ENCODE measurements at places on chromosomes 6 and 20. TPM values are rescaled to one million over a fixed set of nuclear protein-coding genes. Genes with fewer than 3 reads are reported as not detected.

DNA sequence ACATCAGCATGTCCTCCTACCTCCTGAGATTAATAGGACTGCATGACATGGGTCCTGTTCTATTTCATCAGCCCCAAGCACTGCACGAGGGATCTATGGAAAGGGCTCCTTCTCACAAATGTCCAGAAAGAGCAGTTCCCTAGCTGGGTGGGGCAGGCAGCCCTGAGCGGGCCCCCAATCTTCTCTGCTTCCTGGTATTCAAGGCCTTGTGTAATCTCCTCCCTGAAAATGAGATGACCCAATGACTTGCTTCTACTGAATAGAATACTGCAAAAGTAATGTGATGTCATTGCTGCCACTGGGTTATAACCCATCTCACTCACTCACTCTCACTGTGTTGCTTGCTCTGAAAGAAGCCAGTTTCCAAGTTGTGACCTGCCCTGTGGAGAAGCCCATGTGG is 126.4 kb downstream of the OPRM1 start:
- H3K4me3 ChIP-seq = no peak overlapping the region
- peaks cover 34% of the 10 kb centered on the region for H3K4me1 ChIP-seq
- H3K36me3 ChIP-seq = peaks cover 2% of the 10 kb centered on the region

DNA sequence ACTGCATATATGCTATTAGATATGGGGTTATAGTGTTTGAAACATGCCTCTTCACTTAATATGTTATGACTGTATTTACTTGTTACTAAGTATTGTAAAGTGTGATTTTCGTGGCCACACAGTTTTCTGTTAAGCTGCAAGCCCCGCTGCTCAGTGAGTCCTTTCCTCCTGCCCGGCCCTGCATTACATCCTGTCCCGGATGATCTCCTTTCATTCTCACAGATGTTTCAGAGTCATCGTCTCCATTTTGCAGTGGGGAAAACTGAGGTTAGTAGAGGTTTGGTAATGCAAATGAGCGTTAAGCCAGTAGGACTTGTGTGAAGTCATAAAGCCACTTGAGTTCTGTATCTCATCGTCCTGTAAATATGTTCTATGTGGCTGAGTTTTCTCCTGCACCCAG is 155.5 kb downstream of the CFAP61 start:
- no peaks in the 10 kb centered on the region for H3K27me3 ChIP-seq
- DNase-seq = no peak
- no peaks in the 10 kb centered on the region for H3K36me3 ChIP-seq
- H3K4me3 ChIP-seq = no peak overlapping the region
- peaks cover 4% of the 10 kb centered on the region for H3K4me1 ChIP-seq

The SIGLEC1 gene
- 34.2 TPM for total RNA-seq

The TPD52L2 gene
- 66.2 TPM for total RNA-seq

The GABRR1 gene
- total RNA-seq = not detected

- no peaks in the 10 kb centered on the region for H3K36me3 ChIP-seq
- no peak overlapping the region for H3K4me3 ChIP-seq
- no peaks in the 10 kb centered on the region for H3K4me1 ChIP-seq
- DNase-seq = no peak
- no peak overlapping the region for H3K27ac ChIP-seq
- no peaks in the 10 kb centered on the region for H3K27me3 ChIP-seq
Observed at GRCh38 chr6:114712129-114712662, 369.4 kb upstream of the HS3ST5 start.

The COL9A3 gene
- total RNA-seq = 26.1 TPM

- H3K36me3 ChIP-seq = no peaks in the 10 kb centered on the region
- H3K27ac ChIP-seq = no peak overlapping the region
- no peak for DNase-seq
- H3K27me3 ChIP-seq = no peaks in the 10 kb centered on the region
- no peaks in the 10 kb centered on the region for H3K4me1 ChIP-seq
Observed at GRCh38 chr6:21710216-21710615, 116.7 kb downstream of the SOX4 start.

- no peak for DNase-seq
- H3K27ac ChIP-seq = no peak overlapping the region
- H3K4me3 ChIP-seq = no peak overlapping the region
Observed at GRCh38 chr20:43191143-43191542, 1.4 kb upstream of the PTPRT start.

DNA sequence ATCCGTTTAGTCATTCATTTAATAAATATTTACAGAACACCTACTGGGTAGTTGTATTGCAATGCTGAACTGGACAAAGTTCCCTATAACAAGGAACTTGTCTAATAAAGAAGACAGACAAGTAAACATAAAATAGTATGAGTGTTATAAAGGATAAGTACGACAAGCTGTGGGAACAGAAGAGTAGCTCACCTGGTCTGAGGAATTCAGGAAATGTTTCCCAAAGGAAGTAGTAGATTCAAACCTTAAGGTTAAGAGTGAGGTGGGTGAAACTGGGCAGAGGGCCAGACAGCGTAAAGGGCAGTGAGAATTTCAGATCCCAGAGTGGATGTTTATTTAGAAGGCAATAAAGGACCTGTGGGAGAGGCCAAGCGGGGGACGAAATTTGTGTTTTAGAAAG is 72.3 kb upstream of the CD2AP start:
- no peak overlapping the region for H3K4me3 ChIP-seq
- no peaks in the 10 kb centered on the region for H3K27me3 ChIP-seq
- no peaks in the 10 kb centered on the region for H3K4me1 ChIP-seq
- no peaks in the 10 kb centered on the region for H3K36me3 ChIP-seq

Data from lung (tissue), 17 donors.